ENCODE measurements at places on chromosomes 2 and 18. TPM values are rescaled to one million over a fixed set of nuclear protein-coding genes. Genes with fewer than 3 reads are reported as not detected.

DNA sequence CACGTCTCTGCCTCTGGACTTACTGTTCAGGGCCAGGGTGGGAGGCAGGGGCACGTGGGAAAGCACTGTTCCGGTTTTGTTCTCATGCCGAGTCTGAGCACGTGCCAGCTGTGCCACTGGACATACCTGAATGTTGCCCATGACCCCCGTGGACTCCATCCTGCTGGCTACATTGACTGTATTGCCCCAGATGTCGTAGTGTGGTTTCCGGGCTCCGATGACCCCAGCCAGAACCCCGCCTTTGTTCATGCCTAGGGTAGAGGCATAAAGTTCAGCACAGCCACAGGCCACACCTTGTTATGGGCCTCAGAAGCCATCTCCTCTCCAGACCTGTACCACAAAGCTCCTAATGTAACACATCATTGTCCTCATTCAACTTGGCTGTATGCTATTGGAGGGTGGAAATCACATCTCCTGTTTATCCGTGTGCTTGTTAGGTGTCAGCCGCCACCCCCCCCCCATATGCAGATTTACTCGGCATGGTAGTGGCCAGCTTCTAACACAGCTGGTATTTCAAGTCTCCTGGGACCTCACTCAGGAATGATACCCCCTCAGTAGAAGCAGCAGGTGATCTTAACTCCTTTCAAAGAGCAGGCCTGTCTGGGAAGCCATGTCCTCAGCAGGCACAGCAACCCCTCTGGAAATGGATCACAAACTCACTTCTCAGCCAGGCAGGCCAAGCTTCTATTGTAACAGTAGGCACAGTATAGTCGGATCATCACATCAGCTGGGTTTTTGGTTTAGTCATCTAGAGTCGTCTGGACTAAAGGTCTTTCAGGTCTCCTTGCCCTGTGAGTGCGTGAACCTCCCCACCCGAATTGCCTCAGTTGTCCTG is 27.6 kb downstream of the CENPO start:
- DNase-seq, result no peak

- peak; percentile 29 for DNase-seq
Observed at GRCh38 chr2:47437287-47437686, 34.3 kb downstream of the MSH2 start.

GRCh38 chr2:12110074-12110473 is 363.6 kb downstream of the LPIN1 start:
- peak; percentile 55 for DNase-seq

GRCh38 chr18:38221476-38222100 is 656.0 kb upstream of the CELF4 start:
- no peak for DNase-seq

DNA sequence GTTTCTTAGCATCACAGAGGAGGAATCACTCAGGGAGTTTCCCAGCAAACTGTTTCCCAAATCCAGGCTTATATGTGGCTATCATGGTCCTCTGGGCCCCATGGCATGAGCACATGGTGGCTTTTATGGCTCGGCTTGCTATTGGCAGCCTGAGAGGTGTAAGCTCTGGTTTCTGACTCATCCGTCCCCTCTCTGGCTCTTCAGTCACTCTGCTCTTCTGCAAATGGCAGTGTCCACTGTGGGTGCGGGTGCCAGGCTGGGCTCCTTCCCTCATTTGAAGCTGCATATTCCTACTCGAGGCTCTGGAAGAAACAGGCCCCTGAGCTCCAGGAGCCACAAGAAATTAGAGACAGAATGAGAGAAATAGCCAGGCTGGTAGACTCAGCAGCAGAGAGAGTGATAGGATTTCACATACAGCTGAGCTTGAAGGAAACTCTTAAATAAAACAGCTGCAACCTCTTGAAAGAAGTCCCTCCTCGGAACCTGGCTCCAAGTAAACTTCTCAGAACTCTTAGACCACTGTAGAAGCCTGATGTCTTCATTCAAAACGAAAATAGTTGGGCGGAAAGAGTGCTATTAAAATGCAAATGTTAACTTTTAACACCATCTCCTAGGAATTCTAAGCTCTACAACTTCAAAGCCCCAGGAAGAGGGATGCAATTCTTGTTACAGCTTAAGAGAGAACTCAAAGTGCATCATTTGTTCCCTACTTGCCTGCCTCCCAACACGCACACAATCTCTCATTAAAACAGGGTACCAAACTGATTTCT is 212.6 kb upstream of the SP5 start:
- no peak for DNase-seq

The RGPD3 gene
- polyA plus RNA-seq, result 0.11 TPM

The PLB1 gene
- 1.9 TPM for polyA plus RNA-seq

The C2orf72 gene
- 0.65 TPM for polyA plus RNA-seq

DNA sequence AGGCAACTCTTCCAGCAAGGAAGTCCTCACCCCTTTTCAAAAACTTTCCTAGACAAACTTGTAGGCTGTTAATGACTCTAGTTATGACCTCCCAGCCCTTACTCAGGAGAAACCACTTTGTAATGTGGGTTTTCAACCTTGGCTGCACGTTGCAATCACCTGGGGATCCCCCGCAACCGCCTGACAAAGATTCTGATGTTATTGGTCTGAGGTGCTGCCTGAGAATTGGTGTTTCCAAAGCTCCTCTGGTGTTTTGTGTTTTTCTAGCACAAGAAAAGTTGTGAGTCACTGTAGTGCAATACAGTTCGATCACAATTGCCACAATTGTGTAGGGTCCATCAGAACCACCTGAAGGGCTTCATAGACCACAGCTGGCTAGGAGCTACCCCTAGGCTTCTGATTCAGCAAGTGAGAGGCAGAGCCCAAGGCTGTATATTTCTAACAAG is 121.6 kb downstream of the SP100 start:
- DNase-seq, result no peak

- DNase-seq, result no peak
Observed at GRCh38 chr2:131488306-131489205, 3.6 kb downstream of the MZT2A start.

- no peak for DNase-seq
Observed at GRCh38 chr2:214126135-214126534, 284.7 kb upstream of the VWC2L start.

The CXCR2 gene
- polyA plus RNA-seq, result not detected

The TTN gene
- 103 TPM for polyA plus RNA-seq

DNA sequence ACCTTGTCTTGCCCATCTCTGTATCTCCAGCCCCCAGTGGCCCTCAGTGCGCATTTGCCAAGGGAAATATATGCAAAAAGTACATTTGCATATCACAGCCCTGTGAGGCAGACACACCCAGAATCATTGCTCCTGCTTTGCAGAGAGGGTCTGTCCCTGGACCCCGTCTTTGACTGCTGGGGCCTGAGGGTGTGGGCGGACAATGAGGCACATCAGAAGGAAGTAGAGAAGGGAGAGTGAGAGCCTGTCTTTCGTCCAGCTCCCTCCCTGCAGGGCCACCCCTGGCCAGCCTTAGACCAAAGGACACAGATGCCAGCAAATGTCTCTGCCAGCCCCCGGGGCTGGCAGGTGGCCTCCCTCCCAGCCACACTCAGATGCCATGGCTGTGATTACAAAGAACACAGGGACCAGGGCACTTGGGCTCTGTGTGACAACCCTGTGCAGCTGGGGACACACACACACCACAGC is 516.2 kb upstream of the MYT1L start:
- DNase-seq, result no peak

DNA sequence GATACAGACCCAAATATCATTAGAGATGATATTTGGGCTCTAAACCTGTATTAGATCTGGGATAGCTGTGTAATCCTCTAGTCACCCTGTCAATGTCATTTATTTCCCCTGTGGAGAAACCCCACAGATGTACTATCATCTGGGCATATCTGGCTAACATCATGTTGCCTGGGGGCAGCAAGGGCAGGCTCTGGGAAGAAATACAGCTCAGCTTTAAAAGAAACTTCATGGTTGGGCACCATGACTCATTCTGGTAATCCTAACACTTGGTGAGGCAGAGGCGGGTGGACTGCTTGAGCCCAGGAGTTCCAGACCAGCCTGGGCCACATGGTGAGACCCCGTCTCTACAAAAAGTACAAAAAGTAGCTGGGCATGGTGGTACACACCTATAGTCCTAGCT is 282.5 kb downstream of the SLC8A1 start:
- no peak for DNase-seq

DNA sequence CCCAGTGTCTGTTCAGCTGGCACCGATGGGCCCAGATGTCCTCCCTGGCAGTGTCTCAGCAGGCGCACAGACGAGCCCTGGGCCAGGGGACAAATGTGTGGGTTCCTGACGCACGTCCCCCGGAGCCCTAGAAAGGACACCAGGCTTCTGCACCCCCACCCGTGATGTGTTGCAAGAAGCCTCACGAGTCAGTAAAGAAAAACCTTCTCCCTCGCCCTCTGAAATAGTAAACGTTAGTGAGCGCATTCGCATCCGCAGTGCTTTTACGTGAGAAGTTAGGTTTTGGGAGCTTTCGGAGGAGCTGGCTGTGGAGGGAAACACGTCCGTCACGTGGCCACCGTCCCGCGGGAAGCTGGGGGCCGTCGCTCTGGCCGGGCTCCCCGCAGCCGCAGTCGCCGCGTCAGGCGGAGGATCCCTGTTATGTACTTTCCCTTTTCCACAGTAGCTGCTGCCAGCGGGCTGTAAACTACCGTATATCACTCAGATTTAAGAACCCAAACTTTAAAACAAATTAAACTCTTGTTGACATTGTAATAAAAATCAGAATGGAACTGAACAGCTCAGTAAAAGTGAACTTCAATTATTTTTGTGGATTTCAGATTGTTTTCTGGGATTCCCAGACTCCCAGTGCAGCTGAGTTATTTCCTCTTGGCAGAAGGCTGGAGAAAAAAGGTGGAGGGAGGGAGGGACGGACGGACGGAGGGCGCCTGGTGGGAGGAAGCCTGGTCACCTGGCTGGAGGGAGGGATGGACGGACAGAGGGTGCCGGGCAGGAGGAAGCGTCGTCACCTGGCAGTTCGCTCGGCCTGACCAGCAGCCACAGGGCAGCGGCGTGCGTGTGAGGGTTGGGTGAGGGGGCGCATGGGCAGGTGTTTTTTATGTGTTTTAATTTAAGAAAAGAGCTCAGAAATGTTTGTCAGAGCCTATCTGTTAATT is 112.1 kb downstream of the NFATC1 start:
- peak; percentile 93 for DNase-seq

DNA sequence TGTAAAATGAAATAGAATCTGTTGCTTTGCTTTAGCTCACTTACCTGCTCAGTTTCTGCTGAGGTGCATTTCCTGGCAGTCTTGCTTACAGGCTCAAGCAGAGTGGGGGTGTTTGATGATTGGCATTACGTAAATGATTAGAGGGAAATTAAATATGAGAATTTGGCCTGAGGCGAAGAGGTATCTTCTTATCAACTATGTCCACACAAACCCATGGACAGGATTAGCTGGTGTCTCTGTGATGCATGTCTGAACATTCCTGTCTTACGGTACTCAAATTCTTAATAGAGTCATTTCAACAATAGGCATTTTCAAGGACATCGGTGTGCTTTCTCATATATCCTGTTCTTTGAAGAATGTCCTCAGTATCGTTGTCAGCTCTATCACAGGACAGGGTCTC is 102.1 kb downstream of the PRPF40A start:
- no peak for DNase-seq

DNA sequence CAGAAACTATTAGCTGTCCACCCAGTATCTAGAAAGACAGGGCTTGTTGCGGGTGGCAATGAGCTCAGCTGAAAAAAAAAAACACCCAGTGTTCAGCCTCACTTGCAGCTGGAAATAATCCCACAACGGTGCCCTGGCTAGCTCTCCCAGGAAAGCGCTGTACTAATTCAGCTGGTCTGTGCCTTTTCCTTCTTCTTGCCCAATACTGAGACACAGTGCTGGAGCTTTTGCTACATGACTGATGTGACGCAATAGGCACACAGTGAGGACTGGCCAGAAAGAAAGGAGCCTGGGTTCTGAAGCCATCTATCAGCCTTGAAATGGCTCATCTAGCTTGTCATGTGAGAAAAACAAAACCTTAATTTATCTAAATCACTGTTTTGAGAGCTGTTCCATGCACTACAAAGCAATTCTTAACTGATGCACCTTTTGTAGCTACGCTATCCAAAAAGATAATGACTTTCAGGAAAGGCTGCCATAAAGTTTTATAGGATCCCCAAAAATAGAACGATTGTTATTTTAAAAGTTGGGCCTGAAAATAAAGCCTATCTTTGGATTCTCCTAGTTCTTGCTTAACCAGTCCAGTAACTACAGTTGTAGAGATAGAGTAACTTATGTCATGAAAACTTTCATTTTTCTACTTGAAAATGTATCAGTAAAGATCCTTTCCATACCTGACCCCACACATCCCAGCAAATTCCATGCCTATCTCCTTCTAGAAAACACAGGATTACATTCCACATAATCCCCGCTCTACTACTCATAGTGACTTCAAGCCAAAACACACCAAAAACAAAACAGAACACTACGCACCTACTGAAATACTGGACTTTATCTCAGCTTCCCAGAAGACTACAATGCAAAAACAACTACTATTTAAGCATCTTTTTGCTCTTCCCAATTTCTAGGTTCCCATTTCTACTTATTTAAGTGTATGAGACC is 15.9 kb downstream of the KIDINS220 start:
- DNase-seq, result no peak

GRCh38 chr2:195898505-195899191 is 170.0 kb downstream of the DNAH7 start:
- DNase-seq, result peak; percentile 89

DNA sequence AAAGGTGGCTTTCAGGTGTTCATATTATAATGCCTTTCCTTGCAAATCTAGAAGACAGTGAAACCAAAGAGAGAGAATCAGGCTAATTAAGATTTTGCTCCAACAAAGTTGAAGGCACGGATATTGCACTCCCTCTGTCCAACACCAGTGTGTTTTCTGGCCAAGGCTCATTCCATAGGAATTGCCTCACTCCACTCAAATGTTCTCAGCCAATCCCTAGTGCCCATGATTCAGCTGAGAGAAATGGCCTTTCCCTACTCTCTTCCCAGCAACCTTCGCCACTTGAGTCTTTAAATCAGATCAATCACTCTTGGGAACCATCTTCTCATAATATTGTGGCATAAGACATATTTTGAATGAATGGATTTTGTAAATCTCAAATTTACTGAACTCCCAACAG is 768.2 kb upstream of the ACVR2A start:
- no peak for DNase-seq

Data from muscle of arm (tissue), 14 donors.